Activated gamma-delta T cell treated with anti-CD3 and anti-CD28 coated beads, Interleukin-2, amount 50 U/mL, for 16 hours (primary cell): ENCODE measurements at places on chromosomes 3 and 15.

DNA sequence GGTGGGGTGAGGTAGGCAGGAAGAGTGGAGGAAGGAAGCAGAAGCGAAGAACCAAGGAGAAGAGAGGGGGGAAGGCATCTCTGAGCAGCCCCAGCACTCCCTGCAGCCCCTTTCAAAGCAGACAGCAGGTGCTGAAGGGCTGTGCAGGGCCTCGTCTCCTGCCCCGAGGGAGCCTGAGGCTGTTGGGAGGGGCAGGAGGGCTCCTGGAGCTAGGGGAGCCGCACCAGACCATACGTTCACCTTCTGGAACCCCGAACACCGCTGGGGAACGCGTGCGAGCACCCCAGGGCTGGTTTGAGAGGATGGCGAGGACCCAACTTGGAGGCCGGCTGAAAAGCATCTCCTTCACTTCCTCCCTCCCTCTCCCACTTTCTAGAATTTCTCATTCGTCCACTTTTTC, 259.8 kb downstream of the FAM43A start:
- no peak for DNase-seq

GRCh38 chr3:100912976-100913545, 80.2 kb downstream of the ABI3BP start:
- DNase-seq = no peak

- no peak for DNase-seq
These were observed at the start of gene THPO for GRCh38 chr3:184377882-184378445. TSS of gene THPO (minus strand) at chr3:184378207. CDS start at chr3:184376259, 1,948 bp downstream.

- DNase-seq = no peak
These were observed 15.2 kb upstream of the PLXND1 start for GRCh38 chr3:129621626-129622225.

DNA sequence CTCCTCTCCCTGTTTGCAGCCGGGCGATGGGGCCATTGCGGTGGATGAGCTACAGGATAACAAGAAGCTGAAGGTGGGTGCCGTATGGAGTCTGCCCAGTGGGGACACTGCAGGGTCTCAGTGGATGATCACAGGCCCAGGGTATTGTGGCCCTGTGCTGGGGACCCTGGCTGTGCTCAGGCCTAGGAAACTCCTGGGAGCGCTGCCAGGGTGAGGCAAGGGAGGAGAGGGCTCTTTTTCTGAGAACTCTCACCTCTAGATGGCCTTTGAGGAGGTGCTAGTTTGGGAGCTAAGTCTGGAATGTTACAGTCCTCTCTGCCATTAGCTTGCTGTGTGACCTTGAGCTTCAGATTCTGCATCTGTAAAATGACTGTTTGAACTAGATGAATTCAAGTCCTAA, 16.4 kb downstream of the SLC24A1 start:
- DNase-seq = no peak

- DNase-seq = no peak
These were observed 35.4 kb downstream of the BCL2L10 start for GRCh38 chr15:52076889-52077781.
